H7 (cell line): ENCODE measurements at places on chromosomes 13 and 19.

DNA sequence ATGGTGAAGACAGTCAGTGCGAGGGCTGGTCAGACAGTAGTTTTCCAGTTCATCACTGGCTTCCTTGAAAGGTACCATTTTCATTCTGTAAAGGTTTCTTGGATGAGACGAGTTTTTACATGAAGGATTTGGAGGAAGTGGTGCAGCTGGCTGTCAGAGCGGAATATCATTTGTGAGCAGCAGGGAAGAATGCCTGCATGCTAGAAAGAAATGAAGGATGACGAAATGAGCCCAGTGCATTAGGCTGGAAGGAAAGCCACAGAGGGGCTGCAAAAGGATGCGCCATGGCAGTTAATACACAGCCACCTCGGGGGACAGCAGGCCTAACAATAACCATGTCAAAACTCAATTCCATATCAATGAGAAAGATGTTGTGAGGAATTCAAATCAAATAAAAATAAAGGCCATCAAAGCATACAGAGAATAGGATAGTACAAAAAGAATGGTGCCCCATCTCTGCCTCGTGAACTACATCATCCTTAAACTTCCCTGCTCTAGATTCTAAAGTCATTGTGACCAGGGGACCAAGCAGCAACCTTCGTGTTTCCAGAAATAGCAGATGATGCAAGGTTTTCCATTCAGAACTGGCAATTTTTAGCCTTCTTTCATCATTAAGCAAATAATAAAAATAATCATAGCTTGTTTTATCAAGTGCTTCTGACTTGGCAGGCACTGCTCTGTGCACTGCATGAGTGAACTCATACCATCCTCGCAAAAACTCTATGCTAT, 504.2 kb downstream of the RFC3 start:
- no peak for DNase-seq

GRCh38 chr13:52846567-52847321, 1.7 kb downstream of the PCDH8 start:
- peak; percentile 95 for DNase-seq

- no peak for DNase-seq
These were observed 48.3 kb downstream of the MAP4K1 start for GRCh38 chr19:38569368-38569983.

DNA sequence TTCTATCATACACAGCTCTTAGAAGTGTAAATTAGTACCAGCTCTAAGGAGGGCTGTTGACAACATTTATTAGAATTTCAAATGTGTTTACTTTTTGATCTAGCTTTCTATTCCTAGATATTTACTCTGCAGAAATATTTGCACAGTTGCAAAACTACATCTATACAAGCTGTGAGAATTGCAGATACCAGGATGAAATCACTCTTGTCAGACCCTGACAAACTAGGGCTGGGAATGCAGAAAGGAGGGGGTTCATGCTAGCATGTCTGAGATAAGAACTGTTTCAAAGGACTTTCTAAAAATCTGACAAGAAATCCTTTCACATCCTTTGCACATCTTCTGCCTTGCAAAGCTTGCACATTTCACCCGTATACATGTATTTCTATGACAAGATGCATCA, 11.8 kb upstream of the PABPC3 start:
- no peak for DNase-seq

GRCh38 chr19:23917856-23918255, 3.2 kb downstream of the ZNF726 start:
- no peak for DNase-seq

DNA sequence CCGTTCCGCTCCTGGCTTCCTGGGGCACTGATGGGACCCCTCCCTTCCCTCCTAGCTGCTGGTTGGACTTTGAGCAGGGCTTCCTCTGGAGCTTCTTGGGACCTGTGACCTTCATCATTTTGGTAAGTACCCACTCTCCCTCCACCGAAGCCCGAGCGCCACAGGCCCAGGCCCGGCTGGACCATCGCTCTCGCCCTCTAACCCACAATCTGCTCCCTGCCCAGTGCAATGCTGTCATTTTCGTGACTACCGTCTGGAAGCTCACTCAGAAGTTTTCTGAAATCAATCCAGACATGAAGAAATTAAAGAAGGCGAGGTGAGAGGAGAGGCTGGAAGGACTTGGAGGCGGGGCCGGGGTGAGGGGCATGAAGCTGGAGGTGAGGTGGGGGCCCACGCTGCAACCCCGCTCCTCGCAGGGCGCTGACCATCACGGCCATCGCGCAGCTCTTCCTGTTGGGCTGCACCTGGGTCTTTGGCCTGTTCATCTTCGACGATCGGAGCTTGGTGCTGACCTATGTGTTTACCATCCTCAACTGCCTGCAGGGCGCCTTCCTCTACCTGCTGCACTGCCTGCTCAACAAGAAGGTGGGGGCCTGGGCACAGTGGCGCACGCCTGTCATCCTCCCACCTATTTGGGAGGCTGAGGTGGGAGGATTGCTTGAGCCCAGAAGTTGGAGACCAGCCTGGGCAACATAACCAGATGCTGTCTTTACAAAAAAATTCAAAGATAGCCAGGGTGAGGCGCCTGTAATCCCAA, 12.3 kb downstream of the DDX39A start:
- peak; percentile 54 for DNase-seq

DNA sequence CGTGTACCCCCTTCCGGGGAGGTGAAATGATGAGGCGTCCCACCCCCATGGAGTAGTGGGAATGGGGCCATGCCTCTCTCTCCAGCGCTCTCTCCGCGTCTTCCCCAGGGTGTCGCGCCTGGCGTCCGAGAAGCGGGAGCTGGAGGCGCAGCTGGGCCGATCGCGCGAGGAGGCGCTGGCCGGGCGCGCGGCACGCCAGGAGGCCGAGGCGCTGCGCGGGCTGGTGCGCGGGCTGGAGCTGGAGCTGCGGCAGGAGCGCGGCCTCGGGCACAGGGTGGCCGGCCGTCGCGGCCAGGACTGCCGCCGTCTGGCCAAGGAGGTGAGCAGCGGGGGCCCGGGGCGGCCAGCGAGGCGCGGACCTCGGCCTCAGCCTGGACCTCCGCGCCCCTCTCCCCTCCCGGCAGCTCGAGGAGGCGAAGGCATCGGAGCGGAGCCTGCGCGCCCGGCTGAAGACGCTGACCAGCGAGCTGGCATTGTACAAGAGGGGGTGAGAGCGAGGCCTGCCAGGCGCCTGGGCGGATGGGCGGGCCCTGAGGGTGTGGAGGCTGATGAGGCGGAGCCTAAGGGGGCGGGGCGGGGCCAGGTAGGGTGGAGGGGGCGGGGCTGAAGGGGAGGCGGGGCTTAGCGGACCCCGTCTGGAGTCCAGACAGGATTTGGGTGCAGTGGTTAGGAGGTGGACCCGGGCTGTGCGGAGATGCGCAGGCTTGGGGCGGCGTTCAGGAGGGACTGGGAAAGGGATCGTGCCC, 7.7 kb downstream of the PGLYRP1 start:
- DNase-seq, result peak; percentile 99

DNA sequence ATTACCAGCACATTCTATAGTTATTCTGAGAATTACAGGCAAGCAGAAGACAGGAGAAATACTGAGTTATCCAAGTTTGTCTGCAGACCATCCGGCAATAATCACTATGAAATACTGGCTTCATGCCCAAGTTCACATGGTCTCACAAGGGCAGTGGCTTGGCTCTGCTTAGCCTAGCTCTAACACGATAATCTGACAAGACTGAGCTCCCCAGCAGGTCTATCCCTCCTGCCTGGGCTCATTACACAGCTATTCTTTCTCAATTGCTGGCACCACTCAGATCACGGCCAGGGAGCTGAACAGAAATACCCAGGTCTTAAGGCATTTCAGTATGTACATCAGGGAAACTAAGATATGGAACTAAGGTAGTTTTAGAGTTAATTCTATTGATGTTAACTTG, 361.6 kb upstream of the PCDH20 start:
- DNase-seq, result no peak

DNA sequence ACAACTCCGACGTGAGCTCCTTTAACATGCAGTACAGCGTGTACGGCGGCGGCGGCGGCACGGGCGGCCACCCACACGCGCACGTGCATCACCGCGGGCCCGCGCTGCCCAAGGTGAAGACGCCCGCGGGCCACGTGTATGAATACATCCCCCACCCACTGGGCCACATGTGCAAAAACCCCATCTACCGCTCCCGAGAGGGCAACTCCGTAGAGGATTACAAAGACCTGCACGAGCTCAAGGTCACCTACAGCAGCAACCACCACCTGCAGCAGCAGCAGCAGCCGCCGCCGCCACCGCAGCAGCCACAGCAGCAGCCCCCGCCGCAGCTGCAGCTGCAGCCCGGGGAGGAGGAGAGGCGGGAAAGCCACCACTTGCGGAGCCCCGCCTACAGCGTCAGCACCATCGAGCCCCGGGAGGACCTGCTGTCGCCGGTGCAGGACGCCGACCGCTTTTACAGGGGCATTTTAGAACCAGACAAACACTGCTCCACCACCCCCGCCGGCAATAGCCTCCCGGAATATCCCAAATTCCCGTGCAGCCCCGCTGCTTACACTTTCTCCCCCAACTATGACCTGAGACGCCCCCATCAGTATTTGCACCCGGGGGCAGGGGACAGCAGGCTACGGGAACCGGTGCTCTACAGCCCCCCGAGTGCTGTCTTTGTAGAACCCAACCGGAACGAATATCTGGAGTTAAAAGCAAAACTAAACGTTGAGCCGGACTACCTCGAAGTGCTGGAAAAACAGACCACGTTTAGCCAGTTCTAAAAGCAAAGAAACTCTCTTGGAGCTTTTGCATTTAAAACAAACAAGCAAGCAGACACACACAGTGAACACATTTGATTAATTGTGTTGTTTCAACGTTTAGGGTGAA, 6.6 kb downstream of the SLITRK5 start:
- DNase-seq, result peak; percentile 75

GRCh38 chr13:82747291-82747690, 1135.0 kb downstream of the SLITRK1 start:
- DNase-seq, result peak; percentile 3
